ENCODE measurements at places on chromosomes 1 and 21.

- DNase-seq: no peak
Observed at GRCh38 chr1:27599605-27600497, 4.1 kb downstream of the AHDC1 start.

DNA sequence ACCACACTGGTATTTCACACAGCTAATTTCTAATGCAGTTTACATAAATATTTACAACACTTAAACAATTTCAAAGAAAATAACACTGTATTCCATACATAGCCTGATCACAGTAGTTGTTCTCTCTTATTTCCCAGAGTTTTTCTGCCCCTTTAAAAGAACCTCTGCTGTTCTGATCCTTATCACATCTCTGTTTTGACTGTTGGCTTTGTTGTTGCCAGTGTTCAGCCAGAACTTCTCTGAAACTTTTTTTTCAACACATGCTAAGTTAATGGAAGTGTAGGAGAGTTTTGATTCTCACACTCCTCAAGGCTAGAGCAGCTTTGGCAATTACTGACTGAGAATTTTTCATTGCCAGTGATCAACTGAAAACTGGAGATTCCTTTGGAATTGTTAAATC, 11.1 kb downstream of the SELE start:
- no peak for DNase-seq

DNA sequence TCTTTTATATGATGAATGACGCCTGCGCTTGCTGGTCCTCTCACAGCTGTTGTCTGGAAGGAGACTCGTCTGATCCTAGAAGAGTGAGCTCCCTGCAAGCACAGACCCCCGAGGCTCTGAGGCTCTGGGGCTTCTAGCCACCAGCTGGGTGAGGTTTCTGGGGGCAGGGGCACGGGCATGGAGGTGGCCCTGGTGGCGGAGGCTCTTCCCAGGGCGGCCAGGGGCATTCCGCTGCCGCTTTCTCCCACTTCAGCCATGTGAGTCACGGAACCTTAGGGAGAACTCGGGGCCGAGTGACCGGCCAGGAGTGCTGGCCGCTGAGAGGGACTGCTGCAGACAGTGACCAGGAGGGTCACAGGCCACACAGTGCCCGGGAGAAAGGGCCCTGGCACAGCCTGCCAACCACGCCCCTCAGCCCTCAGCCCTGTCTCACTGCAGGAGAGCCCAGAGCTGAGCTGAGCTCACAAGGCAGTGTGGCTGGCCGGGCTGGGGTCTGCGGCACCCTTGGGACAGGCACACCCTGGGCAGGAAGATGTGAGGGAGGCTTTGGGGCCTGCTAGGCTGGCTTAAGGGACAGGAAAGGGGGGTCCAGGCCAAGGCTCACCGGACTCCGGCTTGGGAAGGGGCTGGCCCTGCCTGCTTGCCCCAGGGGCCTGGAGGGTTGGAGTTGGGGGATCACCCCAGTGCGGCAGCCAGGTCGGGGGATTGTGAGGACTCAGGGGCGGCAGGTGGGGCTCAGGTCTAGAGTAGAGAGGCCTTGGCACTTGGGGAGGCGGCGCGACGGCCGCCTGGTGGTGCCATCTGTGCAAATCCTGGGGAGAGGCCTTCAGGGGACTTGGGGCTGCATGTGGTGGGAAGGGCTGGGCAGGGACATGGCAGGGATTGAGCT, 35.7 kb downstream of the MORN1 start:
- no peak for DNase-seq

DNA sequence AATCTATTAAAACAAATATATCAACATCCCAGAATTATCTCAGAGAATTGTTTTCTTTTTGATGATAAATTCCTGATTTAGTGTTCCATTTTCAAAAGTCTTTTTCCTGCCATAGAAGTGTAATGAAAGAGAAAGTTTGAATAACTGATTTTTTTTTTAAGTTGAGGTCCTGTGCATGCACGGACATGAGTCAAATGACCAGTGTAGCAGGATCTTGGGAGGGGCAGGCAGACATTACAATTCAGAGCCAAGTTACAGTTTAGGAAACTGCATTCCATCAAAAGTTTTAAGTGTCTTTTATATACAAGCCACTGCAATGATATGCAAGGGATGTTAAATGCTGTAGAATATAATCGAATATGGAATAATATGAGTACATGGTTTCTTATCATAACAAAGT, 227.5 kb downstream of the HMCN1 start:
- DNase-seq: no peak

- no peak for DNase-seq
Observed at GRCh38 chr1:208763971-208764370, 519.8 kb upstream of the PLXNA2 start.

DNA sequence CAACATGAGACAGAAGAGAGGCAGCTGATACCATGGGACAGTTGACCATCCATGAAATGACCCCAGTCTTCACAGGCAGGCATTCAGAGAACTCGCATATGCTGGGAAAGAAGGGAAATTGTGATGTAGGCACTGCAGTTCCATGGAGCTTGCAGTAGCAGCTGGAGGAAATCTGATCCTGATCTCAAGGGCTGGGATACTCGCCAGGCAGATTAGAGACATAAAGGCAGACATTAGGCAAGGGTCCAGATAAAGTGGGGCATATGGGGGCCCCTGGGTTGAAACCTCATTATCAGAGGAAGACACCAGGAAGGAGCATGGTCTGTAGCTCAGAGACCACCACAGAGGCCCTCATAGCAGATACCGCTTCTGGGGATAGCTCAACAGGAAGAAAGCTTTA, 48.7 kb upstream of the TNR start:
- no peak for DNase-seq

DNA sequence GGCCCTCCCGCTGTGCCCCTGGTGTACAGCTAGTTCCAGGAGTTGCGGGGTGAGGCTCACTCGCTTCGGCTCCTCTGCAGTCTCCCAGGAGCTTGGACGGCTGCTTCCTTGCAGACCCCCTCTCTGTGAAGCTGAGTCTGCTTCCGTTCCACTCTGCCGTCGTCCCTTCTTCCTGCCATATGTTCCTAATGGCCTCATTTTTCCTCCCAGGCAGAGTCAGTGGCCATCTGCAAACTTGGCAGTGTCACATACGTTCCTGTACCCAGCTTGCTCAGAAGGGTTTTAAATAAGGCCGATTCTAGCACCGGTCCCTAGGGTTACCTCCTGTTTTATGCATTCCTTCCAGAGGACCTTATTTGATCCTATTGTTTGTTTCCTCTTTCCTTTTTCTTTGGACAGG, 21.3 kb downstream of the ACTL8 start:
- no peak for DNase-seq

DNA sequence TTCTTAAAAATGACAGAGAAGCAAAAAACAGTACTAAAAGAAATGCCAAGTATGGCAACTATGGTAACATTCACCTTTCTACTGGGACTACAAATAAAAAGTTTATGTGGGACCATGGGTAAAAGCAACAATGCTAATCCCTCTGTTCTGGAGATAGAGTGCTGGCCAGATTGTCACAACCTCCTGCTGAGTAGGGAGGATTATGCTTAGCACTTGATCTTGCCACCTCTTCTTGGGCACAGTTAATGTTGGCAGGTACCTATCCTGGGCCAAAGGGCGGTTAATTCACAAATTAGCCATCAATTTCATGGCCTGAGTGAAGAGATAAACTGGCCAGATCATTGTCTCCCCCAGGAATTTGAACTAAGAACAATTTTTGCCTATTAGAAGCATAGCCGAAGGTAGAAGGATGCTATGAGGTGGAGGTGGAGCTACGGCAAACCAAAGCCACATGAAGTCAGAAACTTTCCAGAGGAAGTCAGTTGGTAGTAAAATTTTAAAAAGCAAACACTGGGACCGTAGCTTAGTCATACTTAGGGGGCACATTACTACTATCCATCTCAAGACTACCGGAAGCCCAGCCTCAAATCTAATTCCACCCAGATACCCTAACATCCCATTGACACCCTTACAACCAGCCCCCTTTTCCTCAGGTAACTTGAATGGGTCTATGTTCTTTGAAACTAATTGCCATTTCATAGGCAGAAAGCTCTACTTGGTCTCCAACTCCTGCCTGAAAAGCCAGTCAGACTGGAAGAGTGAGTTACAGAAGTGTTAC, 2.7 kb downstream of the SCYL3 start:
- DNase-seq: no peak

- no peak for DNase-seq
Observed at GRCh38 chr1:165381745-165382505, 25.4 kb upstream of the LMX1A start.

GRCh38 chr1:170665629-170666028, 1.7 kb downstream of the PRRX1 start:
- no peak for DNase-seq

- no peak for DNase-seq
Observed at GRCh38 chr1:213687832-213688231, 299.9 kb upstream of the PROX1 start.

DNA sequence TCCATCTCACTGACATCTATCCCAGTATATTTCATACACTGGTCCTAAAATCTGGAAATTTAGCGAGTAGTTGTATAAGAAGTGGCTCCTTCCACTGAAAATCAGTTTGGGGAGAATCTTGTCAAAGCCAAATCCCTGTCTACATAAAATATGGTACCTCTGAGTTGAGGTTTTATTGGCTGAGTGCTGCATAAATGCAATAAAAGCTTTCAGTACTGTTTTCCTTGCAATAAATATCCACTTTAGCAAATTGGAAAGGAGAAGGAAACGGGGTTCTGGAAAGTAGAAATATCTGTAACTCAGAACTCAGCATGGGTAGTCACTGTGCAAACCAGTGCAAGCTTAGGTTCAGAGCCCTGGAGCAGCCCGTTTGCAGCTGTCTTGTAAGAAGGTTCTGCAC, 580.2 kb downstream of the SMYD3 start:
- DNase-seq: no peak

GRCh38 chr1:77540501-77541161, 141.8 kb downstream of the ZZZ3 start:
- no peak for DNase-seq

DNA sequence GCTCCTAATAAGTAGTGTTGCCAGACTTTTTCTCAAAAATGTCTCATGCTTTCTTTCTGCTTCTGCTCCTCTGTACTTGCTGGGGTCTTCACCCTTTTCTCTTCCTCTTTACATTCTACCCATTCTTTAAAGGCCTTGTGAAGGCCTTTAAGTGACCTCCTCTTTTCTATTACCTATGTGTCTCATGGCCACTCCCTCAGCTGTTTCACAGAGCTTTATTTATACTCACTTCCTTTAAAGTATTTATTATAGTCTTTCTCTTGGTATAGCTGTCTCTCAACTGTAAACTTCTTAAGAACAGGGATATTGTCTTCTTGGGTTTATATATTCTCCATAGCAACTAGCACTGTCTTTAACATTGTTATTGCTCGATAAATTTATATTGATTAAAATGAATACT, 792 bp downstream of the GOLPH3L start:
- DNase-seq: no peak

GRCh38 chr1:109759513-109760334, 4.0 kb downstream of the EPS8L3 start:
- peak; percentile 20 for DNase-seq

DNA sequence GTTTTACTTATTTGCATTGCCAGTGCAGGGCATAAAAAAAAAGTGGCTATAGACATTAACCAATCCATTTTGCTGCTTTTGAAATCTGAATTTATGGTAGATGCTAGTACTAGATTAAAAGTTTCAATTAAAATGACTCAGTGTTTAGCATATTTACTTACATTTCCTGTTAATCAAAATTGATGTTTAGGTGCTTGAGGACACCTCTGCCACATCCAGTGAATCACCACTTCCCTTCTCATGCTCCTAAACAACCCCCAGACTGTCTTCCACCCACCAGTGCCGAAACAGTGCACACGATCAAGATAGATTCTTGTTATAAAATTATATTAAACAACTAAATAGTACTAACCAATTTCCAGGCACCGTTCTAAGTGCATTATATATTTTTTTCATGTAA, 32.7 kb downstream of the HSD17B7 start:
- no peak for DNase-seq

DNA sequence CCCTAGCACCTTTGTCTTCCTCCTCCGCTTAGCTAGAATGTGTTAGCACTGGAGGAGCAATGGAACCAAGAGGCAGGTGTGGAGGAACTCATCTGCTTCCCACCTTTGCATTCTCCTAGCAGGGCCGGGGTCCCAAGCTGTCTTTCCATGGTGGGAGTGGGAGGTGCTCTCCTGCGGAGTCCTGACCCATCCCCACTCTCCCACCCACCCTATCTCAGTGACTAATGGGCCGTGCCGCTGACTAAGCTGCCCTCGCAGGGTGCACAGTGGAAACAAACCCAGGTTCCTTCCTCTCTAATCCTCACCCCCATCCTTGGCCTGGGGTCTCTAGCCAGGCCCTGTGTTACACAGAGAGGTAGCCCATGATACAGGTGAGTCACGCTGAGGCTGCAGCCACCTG, 177.5 kb downstream of the HIVEP3 start:
- peak; percentile 71 for DNase-seq

GRCh38 chr21:29626801-29627470, 312.9 kb downstream of the GRIK1 start:
- no peak for DNase-seq

GRCh38 chr1:10734962-10735544, 61.4 kb downstream of the CASZ1 start:
- DNase-seq: no peak

- no peak for DNase-seq
Observed at GRCh38 chr1:115190540-115191170, 101.4 kb upstream of the TSPAN2 start.

DNA sequence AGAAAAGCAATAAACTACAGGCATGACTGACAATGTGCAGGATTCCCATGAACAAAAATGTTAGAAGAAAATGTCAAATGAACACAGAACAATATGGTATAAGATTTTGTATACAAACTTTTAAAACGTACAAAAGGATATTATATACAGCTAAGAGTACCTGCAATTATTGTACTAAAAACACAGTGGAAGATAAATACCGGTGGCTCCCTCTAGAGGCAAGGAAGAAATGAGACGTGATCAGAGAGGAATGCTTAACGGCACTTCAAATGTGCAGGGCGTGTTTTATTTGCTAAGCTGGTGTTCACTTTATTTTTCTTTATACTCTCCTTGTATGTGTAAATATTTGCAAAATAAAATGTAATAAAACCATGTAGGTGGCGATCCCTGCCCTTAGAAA, 191.8 kb upstream of the SAMSN1 start:
- DNase-seq: no peak

DNA sequence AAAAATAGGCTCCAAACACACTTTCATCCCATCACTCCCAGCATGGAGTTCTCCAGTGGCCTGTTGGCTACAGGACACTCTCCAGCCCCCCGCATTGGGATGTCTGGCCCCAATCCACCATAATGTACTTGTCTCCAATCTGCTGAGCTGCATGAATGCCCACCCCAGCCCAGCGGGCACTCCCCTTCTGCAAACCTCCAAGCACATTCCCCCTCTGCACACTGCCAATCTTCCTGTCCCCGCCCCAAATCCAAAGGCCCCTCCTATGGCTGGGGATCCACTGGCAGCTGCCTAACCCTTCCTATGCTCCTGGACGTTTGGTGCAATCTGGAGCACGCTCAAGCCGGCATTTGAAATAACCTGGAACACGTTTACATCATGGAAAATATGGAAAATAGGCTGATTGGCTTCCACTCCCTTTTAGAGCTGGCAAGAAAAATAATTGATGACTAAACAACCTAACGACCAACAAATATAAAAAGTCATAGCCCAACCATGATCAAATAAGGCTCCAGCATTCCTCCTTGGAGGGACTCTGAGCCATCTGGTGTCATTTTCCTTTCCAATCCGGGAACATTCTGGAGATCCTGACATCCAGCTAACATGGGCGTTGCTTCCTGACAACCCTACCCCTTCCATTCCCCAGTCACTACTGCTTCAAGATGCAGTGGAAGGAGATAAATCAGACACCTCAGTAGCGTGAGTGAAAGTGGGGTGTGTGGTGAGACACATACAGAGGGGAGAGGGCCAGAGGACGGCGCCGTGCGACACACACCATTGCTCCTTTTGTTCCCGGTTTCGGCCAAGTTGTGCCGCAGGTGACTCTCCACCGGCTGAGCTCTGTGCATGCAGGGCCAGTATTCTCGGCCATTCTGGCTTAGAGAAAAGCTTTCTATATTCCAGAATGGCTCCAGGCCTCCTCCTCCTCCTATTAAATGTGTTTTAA, 41.6 kb downstream of the PDE9A start:
- no peak for DNase-seq
